ENCODE measurements at places on chromosomes 16 and 17.

GRCh38 chr16:56630134-56630533, 2.3 kb upstream of the MT1M start:
- no peak for DNase-seq

GRCh38 chr16:25094596-25094995, 16.9 kb upstream of the LCMT1 start:
- DNase-seq, result no peak

DNA sequence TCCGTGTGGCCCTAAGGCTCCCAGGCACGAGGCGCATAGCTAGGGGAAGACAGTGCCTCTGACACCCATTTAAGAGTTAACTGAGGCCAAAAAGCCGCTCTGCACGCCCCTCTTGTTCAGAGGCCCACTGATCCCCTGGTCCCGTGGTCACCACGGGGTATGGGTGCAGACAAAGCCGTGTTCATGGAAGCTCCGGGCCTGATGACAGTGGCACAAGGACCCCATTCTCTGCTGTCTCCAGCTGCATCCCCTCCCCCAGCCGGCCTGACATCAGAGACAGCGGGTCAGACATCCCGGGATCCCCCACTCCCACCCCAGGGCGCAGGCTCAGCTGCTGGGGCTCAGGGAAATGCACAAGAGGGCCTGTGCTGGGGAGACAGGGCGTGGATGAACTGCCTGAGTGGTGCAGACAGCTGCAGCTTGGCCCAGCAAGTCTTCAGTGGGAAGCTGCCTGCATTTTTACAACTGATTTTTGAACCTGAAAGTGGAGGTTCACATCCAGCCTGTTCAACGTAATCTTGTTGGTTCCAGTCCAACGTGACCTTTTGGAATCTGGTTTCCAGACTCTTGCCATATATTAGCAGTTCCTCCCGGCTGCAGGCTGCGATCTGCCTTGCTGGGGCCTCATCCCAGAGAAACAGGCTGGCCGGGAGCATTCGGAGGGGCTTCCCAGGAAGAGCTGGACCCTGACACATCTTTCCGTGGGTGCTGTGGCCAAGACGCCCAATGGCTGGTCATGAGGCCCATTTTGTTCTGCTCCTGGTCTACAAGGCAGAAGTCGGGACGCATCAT, 9.7 kb upstream of the BAHCC1 start:
- DNase-seq, result no peak

GRCh38 chr17:10812674-10813073, 8.8 kb upstream of the TMEM238L start:
- peak; percentile 44 for DNase-seq

DNA sequence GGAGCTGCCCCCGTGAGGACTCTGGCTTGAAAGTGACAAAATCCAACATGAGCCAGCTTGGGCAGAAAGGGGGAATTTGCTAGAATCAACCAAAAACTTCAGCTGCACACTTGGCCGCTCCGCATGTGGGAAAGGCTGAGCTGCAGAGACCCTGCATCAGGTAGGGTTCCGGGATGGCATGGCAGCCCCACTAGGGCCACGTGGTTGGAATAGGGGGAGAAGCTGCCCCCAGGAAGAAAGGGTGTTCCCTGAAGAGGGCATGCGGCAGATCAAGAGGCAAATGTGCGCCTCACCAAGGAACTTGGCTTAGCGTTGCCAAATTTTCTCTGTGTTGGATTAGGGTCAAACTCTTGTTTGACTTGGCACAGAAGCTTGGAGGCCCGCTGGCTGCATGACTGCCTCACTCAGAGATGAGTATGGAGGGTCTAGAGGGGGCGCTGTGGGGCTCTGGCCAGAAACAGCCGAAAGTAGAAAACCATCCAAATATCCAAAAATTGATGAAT, 29.2 kb upstream of the WFIKKN2 start:
- peak; percentile 40 for DNase-seq

- no peak for DNase-seq
Observed at GRCh38 chr16:52741351-52741750, 194.4 kb upstream of the TOX3 start.

- no peak for DNase-seq
Observed at GRCh38 chr16:30533748-30534367, 800 bp downstream of the ZNF747 start.

GRCh38 chr16:81513204-81514040, 68.8 kb downstream of the CMIP start:
- no peak for DNase-seq

Data from mucosa of gallbladder (tissue), 1 donor.